ENCODE measurements at places on chromosomes 16 and 17.

DNA sequence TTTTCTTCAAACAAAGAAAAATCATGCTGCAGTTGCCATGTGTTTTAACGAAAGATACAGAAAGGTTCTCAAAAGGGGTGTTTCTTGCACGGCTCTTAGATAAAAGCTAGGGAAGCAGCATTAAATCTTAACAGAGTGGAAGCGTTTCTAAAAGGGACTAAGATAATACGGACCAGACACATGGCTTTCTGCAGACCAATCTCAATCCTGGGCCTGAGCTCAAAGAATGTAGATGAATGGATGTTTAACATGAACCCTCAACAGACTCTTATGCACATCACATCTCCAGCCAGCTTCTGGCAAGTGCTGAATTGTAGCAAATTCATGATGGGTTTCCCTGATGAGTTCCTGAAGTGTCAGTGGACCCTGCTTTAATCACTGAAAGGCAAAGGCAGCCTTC lies 80.2 kb upstream of the COX10 start:
- no peak for DNase-seq

DNA sequence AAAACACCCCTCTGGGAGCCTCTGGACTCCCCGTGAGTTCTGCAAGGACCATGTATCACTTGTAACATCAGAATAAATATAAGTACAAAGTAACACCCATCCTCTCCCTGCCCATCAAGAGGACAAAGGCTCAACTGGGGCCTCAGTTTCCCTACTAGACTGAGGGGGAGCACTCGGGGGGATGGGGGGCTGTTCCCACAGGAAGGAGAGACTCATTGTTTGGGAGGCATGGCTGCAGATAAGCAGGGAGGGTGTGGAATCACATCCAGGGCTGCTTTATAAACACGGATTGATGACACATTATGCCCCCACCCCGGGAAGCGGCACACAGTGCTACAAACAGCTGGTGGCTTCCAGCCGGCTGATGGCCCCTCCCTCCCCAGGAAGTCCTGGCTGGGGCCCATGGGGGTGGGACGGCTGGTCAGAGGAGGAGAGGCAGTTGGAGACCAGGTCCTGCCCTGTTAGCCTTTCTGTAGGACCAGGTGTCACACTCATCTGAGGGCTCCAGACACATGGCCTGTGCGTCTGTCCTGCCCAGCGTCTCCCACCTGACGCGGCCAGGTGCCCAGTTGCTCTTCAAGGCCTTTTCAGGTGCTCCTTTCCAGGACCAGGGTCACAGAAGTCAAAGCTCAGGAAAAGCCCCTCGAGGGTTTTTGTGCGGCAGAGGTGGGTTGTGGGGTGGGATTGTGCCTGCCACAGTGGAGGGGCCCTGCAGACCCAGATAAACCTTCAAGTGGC lies 1.3 kb upstream of the MPG start:
- DNase-seq: peak; percentile 91

GRCh38 chr17:41602524-41602923 lies 10.0 kb downstream of the KRT16 start:
- no peak for DNase-seq

GRCh38 chr17:9022573-9023391 lies 1.5 kb downstream of the NTN1 start:
- peak; percentile 13 for DNase-seq

DNA sequence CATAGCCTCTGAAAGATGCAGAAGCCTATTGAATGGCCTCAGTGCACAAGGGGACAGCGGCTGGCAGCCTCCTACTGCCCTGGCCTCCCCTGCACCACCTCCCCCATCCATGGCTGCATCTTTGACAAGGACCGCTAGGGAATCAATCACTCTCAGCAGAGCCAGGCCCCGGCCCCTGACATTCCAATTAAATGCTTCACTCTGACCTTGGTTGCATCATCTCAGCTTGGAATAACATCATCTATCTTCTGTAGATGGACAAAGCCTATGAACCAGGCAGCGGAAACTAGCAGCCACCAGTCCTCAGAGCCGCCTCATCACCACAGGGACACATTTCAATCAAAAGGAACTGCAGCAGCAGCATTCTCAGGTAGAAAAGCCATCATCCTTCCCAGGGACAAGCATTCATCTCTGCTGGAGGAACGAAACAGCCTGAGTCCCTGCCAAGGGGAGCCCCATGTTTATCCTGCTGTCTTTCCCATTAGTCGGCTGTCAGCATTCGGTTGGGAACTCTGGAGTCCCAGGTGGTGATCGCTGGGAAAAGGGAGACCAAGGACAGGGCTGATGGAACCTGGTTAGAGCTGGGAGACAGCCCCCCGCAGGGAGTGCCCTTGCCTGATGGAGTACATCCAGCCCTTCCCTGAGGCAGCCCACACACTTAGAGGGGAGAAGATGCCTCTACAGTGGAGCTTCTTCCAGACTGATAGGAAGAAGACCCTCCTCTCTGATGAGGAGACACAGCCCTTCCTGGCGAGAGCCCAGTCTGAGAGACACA lies 11.5 kb upstream of the TMEM132E start:
- no peak for DNase-seq

DNA sequence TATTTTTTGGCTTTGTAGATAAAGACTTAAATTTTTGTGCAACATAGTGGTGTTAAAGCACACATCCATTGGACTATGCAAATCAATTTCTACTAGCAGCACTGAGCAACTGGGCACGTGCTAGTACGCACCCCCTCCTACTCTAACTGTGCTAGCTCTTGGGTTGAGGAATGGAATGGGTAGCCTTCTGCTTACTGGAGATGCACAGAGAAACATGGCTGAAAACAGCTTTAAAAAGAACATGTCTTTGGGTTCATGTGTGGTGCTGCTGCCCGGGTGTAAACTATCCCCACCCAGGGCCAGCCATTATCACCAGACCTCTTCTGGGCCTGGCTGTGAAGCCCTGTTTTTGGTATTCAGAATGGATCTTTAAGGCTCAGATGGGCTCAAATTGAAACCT lies 7.3 kb downstream of the ESRP2 start:
- no peak for DNase-seq

GRCh38 chr17:74842599-74843351 lies 16.9 kb downstream of the GRIN2C start:
- peak; percentile 63 for DNase-seq

- no peak for DNase-seq
Observed at GRCh38 chr16:2475413-2476344, 752 bp downstream of the TBC1D24 start.

DNA sequence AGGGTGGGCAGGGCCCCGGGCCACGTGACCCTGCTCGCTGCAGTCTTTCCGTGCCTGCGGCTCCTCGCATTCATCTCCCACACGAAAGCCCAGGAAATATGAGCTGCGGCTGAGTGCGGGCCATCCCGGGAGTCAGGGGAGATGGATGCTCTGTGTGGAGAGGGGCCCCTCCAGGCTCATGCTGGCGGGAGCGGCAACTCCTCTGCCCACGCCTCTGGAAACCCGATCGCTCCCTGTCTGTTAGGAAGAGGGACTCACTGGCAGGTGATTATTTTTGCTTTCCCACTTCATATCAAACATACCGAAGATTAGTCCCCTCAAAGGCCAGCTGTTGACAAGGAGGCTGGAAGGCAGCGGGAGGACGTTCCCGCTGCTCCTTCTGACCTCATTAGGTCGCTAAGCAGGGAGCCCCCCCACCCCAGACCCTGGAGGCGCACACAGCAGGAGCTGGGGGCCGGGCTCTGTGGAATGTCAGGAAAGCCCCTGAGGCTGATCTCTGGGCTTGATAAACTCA lies 228.5 kb downstream of the FOXL1 start:
- no peak for DNase-seq

DNA sequence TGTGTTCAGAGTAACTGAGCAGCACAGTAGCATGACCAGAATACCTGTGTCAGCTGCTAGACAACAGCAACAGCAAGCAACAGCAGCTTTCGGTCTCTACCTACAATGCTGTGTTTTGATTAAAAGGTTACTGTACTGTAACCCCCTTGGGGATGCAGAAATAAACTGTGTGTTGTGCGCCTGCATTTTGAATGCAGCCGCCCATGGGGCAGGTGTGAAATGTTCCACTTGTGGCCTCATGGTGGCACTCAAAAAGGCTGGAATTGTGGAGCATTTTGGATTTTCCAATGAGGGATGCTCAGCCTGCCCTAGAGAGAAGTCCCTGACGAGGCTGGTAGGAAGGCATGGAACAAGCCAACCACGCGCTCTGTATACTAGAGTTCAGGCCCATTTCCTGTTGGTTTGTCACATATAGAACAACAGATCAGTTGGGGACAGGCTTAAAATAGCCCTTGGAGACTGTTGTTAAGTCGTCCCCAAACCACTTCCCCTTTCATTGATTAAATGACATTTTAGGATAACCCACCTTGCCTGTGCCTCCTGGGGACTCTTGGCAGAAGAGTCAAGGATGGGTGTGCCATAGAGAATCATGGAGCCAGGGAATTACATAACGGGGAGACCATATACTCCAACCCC lies 27.1 kb downstream of the SCPEP1 start:
- no peak for DNase-seq

DNA sequence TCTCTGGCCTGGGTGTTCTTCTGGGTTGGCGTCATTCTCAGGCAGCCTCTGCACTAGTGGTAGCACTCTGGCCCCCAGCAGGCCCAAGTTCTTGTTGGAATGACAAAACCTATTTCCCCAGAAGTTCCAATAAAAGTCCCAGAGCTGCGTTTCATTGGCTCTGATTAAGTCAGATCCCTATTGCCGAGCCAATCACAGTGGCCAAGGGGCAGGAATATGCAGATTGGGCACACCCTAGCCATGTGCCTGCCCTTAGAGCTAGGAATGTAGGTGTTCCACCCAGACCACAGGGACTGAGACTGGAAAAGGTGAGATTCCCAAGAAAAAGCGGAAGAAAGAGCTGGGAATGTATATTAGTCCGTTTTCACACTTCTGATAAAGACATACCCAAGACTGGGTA lies 44.9 kb upstream of the POLR3E start:
- DNase-seq: no peak

DNA sequence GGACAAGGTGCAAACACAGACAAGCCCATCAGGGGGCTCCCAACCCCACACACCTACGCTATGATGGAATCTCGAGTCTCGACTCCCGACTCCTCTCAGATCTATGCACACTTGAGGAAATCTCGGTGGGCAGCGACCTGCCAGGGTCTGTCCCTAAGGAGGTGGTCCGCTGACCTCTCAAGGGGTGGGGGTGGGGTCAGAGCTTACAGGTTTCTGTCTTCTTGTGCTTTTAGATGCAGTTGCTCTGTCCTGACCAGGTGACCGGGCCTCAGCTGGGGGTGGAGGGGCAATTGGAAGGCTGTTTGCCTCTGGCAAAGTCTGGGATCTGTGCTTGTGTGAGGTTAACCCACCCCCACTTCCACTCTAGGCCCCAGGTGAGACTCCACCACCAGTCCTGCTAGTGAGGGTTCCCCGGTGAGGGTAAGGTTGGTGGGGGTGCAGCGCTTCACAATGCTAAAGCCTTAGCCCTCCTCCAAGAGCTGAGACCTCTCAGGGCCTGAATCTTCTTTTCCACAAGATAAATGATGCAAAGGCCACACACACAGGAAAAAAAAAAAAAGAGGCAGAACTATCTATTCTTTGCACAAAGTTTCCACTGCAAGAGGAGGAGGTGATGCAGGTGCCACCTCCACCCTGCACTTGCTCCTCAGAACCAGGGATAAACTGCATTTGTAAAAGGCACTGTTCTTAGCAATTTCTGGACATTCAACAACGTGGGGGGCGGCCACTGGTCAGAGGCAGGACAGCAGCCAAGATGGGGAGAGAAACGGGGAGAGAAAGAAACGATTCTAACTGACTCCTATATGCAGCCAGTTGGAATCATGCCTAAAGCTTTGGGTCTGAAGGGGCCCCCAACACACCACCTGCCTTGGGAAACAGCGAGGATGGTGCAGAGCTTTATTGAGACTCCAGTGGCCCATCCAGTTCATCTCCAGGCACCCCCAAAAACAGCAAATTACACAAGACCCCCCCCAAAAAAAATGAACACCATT lies 4.1 kb downstream of the CISD3 start:
- DNase-seq: no peak

Measured in cardiac fibroblast (primary cell).